ENCODE measurements at places on chromosomes 5 and 9.

DNA sequence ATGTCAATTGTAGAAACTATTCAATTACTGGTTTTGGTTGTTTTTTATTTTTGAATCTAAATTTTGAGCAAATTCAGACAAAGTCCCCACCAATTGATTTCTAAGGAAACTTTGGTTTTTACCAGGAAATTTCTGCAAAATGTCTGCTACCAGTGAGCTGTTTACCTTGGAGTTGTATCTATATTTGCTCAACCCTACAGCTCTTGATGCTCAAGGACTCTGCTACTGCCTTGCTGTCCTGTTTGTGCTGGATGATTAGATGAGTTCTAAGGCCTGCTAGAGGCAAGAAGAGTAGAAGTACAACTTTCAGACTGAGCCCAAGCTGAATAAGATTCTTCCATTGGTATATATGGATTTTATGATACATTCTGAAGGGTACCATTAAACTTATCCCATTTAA, 42.6 kb upstream of the KIF2A start:
- DNase-seq = no peak

DNA sequence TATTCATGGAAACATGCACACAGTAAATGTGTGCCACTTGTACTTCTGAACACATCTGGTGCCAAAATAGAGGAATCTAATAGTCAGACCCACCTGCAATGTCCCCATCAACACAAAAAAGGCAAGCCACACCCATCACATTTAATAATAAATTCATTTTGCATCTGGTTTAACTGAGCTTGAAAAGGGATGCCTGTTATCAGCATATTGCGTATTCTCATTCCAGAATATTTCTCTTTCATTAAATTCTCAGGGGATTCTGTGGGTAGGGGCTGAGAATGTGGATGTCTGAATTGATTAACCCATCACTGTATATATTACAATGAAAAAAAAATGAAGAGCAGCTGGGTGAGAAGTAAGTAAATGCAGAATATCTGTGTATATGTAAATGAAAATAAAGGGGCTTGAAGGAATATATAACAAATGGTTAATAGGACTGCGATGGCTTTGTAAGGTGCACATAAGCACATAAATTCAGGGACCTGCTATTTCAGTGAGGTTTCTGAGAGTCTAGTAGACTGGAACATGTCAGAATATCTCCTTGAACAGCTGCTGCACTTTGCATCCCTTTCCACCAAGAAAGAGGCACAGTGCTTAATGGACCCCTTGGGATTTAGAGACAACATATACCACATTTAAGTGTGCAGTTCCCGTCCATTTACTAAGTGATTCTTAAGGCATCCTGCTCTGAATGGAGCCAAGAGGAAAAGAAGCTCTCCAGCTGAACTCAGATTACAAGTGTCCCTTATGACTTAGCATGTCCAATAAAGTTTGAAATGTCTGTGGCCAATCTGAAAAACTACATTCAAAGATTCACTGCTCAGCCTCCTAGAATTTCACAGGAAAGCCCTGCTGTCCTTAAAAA, 104.1 kb upstream of the NIPBL start:
- DNase-seq = no peak

DNA sequence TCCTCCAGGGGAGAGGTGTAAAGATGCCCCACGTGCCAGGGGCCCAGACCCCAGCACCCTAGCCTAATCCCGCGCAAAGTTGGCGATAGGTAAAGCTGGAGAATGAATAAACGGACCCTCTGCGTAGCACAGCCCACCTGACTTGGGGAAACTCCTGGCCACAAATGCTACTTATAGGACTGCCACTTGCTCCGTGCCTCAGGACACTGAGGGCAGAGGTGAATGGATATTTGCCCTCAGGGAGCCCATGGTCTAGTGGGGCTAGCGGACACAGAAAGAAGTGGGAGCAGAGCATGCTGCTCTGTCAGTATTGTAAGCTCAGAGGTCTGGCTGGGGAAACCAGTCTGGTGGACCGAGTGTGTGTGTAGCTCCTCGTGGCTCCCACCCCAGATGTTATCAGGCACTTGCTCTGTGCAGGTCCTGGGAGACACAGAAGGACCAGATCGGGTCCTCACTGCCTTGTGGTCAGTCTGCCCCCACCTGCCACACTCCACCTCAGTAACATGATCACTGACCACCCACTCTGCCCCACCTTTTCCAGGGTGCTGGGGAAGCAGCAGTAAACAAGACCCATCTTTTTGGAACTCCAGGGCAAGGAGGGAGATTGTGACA, 841 bp downstream of the GRK6 start:
- no peak for DNase-seq

- no peak for DNase-seq
These were observed 24.3 kb downstream of the PTPDC1 start for GRCh38 chr9:94108584-94108983.

DNA sequence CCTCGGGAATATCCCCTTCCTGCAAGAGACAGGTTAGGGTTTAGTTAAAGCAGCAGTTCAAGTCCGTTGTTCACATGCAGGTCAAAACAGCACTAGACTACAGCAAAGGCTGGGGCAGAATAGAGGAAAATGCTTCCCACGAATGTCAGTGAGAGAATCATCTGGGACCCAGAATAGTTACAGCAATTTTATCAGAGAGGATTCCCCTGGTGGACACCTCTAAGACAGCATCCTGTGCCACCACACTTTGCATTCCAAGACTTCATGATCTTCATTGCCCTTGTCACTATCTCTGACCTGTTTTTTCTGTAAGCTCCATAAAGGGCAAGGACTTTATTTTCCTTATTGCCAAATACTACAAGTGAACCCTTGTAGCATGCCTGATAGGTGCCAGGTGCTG, 12.9 kb downstream of the GRXCR2 start:
- no peak for DNase-seq

DNA sequence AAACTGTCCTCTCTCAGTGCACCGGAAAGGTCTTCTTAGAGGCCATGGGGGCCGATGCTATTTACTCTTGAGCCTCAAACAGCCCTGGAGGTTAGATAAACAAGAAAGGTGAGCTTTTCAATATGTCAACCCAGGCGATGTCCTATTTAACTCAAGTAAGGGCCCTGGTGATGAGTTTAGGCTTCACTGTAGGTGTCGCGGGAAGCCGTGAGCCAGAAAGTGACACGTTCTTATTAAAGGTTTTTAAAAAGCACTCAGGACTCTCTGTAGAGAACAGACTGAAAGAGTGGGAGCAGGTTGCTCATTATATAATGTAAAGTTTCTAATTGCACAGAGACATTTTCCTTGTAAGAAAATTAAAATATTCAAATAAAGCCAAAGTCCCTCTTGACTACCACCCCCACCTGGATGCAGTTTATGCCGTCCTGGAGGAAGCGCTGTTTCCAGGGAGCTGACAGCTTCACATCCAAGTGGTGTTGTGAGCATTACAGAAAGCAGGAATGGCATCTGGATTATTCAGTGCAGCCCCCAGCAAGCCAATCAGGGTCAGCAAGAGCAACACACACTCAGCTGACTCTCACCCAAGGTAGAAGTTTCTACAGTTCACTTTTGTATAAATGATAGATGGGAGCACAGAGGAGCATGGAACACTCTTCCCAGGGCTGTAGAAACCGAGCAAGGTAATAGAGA, 280.3 kb downstream of the DRD1 start:
- no peak for DNase-seq

DNA sequence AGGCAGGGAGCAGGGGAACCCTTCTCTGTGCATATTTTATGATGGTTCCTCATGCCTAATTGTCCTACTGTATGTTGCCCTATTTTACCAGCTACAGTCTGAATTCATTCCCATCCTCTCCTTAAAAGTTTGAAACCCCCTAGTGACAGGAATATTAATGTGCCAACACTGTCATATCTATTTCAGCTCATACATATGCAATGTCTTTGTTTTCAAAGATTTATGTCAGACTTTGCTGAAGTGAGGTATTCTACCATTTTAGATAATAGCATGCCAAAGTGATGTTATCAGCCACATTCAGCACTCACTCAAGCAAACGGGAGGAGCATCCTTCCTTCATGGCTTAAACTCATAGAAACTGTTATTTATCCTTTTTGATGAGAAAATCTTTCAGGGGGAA, 696.5 kb downstream of the NR2F1-AS1 start:
- DNase-seq = no peak

Measured in activated CD4-positive, alpha-beta T cell treated with anti-CD3 and anti-CD28 coated beads, Interleukin-2, amount 50 U/mL, for 1 hour (primary cell).